KBM-7 (cell line): ENCODE measurements at places on chromosomes 2 and 18.

- DNase-seq, result no peak
Measured at GRCh38 chr2:3102922-3103569, 274.6 kb downstream of the EIPR1 start.

DNA sequence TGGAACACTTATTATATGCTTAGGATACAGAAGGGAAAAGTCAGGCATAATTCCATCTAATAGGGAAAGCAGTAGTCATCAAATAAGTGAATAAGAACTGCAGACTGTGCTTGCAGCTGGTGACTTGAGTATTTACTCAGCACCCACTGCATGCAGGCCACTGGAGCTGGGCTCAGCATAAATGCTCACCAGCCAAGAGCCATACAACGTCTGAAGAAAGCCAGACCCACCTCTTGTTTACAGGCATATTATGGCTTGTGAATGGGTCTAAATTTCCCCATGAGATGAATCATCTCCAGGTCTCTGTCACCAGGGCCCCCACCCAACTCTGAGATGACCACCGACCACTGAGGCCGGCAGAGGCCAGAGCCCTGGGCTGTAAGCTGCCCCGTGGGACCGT lies 123.8 kb upstream of the PKDCC start:
- DNase-seq, result no peak

DNA sequence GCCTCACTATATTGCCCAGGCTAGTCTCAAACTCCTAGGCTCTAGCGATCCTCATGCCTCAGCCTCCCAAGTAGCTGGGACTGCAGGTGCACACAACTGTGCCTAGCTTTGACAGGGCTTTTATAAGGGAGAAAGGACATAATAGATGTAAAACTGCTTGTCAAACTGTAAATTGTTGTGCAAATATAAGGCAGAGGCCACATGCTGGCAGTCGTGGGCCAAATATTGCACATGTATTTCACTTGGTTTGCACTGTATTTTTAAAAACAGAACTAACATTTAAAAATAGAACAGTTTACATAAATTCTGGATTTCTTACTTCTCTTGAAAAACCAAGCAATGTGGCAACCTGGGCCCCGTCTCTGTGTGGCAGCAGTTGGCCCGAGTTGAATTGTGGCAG lies 31.2 kb upstream of the MYO3B start:
- no peak for DNase-seq

- DNase-seq, result no peak
Measured at GRCh38 chr18:13730481-13730880, 4.0 kb downstream of the RNMT start.

GRCh38 chr2:95760806-95761525 lies 169.2 kb downstream of the TRIM43 start:
- no peak for DNase-seq

DNA sequence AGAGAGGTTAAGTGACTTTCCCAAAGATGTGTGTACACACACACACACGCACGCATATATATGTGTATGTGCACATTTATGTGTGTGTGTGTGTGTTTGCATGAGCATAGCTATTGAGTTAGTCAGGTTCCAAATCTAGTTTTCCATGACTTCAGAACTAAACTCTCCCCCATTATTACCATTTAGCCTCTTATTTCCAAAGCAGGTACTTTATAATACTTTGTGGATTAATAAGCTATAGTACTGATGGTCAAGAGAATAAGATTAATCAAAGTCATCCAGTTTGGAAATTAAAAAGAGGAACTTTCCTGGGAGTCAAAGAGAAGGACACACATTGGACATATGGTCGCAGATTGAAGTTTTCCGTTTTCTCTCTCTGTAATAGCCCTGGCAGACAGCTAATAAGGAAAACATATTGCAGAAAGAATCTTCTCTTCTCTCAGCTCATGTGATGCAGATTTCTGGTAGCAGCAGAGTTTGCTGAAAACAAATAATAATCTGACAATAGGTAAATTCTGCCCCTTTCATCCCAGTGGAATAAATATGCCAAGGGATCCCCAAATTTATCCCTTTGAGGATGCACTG lies 410.9 kb upstream of the TCF4 start:
- DNase-seq, result no peak

- DNase-seq, result no peak
Measured at GRCh38 chr2:86414996-86415395, 26.2 kb upstream of the KDM3A start.

DNA sequence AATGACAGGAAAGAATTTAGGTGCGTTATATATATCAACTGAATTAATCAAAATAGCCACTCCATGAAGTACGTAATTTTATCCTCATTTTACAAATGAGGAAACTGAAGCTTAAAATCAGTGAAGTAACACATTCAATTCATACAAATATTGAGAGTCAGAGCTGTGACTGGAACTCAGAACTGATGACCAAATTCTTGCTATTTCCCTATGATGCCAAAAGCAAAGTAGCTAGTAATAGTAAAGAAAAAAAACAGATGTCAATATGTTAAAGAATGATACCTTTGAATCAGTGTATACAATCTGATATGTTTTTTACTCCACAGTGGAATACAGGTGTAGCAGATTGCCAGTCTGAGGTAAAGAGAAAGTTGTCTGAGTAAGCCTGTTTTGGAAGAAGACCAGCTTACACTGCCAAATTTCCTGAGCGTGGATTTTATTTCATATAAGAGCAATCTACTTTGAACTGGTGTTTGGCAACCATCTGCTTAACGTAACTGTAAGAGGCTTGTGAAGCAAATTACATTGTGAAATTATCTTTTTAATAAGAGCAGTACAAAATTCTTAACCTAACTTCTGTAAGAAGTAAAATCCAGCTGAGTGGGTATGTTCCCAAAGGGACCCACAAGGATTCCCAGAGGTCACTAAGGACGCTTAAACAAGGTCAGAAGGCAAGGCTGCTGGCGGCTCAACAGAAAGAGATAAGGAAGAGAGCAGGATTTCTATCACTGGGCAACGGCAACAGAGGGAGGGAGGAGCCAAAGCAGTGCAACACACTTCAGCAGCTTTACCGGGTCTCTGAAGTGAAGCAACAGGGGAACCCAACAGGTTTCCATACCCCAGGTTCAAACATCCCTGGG lies 85.6 kb downstream of the IKZF2 start:
- peak; percentile 25 for DNase-seq

DNA sequence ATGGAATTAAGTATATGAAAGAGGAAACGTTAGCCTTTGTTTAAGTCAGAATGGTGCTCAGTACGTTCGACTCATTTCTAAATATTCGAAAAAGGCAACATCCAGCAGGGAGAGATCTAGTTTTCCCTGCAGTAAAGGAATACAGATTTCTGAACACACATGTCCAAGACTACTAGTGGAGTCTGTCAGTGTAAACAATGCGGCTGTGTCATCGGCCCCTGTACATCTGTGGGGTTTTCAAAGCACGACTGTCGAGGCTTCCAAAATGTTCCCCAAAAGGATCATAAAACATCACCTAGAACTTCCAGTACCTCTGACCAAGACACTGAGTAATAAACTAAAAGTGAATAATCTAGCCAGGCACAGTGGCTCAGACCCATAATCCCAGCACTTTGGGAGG lies 112.8 kb downstream of the ZNF516 start:
- no peak for DNase-seq

GRCh38 chr2:128286905-128287779 lies 31.5 kb downstream of the HS6ST1 start:
- DNase-seq, result no peak

GRCh38 chr18:68699043-68699442 lies 15.9 kb downstream of the TMX3 start:
- DNase-seq, result no peak

GRCh38 chr2:119480718-119481142 lies 43.6 kb downstream of the SCTR start:
- no peak for DNase-seq

DNA sequence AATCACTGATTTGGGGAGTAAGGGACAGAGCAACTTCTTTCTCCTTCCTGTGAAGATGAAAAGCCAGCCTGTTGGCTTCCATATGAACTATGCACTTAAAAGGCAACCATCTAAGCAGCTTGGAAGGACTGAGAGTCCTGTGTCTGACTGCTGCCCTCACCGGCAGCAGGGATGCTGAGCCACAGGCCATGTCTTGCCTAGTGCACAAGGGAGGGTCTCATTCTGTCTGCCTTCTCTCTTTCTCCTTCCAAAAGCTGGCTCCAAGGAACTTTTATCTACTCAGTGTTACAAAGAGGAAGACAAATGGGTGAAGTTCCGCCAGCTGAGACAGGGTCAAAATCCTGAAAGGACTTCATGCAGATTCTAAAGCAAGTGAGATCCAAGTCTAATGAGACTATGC lies 146.3 kb downstream of the MTCL1 start:
- DNase-seq, result no peak

DNA sequence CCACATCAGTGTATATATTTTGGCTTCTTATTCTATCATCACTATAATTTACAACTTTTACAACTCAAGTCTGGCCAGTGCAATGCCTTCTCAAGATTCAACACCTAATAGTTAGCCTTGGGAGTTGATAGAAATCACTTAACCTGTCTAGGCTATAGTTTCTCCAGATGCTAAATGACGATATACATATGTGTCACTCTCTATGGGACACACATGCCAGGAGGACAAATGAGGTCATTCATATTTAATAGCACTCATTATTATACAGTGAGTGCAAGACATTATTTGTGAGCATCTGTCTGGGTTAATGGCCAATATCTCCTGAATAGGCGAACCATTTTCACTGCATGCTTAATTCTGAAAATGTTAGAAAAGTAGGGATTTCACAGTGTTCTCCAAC lies 89.8 kb downstream of the ALK start:
- no peak for DNase-seq

GRCh38 chr2:29317801-29318485 lies 202.7 kb downstream of the CLIP4 start:
- DNase-seq, result no peak

DNA sequence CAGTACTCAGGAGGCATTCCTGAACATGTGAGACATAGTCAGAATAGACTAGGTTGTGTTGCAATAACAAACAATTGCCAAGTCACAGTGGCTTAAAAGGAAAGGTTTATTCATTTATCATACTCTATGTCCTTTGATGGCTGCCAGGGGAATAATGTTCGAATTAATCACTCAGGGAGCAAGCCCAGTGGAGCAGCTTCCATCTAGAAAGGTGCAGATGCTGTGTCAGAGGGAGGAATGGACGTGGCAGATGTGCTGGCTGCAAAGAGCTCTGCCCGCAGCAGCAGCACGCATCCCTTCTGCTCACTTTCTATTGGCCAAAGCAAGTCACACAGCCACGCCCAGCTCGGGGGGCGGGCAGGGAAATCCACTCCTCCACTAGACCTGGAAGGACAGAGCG lies 105.9 kb upstream of the AQP4 start:
- no peak for DNase-seq

- no peak for DNase-seq
Measured at GRCh38 chr2:217714287-217714751, 288.5 kb downstream of the TNS1 start.

DNA sequence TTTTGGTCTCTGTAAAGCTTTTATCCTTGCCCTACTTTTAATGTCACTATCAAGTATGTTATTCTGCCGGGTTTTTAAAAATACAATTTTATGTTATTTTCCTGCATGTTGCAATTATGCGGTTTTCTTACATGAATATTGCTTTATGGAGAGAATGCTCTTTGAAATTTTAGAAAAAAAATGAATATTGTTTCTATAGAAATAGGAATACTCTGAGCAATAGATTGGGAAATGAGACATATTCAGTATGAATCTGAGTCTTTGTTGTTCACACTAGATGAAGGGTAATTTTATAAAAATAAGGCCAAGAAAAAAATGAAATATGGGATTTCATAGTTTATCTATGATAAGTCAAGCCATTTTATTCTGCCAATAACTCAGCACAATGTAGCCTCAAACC lies 142.2 kb upstream of the DTNA start:
- no peak for DNase-seq

GRCh38 chr2:224335991-224336390 lies 65.9 kb downstream of the FAM124B start:
- no peak for DNase-seq

- DNase-seq, result no peak
Measured at GRCh38 chr2:208274748-208275147, 8.7 kb downstream of the PIKFYVE start.

DNA sequence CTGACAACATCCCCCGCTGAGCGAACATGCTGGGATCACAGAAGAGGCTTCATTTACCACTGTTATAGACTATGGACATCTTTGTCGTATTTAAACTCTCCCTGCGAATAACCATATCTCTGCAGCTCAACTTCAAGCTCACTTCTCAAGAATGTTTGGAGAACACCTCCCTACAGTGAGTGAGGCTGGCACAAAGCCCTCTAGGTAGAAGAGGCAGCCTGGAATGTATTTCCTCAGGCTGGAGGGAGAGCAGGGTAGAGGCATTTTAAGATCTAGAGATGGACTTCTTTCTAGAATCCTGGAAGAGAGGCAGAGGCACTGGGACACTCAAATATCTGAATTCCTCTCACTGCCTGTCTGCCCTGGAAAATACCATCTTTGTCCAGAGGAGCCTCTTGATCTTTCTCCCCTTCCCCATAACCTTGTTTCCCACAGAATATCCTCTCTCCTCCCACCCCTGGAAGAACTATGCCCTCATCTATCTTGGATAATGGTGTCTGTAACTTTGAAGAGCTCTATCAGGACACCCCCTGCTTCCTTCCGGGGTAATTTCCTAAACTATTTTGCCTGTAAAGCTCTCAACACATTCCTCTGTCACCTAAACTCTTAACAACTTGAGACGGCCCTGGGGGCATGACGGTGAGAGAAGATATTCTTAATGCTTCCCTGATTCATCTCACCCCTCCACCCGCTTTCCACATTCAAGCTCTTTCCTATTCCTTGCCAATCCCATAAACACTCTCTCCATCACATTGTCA lies 2.4 kb upstream of the ANTXR1 start:
- DNase-seq, result no peak

GRCh38 chr2:102895376-102895775 lies 133.5 kb downstream of the TMEM182 start:
- DNase-seq, result peak; percentile 94

DNA sequence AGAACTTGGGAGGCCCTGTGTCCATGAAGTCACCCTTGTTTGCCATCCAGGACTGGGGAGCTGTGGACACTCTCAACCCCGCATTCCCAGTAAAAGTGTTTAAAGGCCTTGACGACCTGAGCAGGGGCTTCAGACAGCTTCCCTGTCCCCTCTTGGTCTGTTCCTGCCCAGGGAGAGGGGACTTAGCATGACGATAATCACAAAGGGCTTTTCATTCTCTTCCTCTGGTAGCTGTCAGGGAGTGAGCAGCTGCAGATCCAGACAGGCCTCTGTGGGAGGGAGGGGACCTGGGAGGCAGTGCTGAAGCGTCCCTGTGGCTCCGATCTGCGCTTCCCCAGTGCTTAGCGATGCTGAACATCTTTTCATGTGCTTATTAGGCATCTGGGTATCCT lies 77.8 kb upstream of the HS6ST1 start:
- no peak for DNase-seq

GRCh38 chr2:130864830-130865800 lies 28.4 kb downstream of the ARHGEF4 start:
- peak; percentile 13 for DNase-seq

- DNase-seq, result no peak
Measured at GRCh38 chr2:239499726-239500573, 99.1 kb upstream of the HDAC4 start.

DNA sequence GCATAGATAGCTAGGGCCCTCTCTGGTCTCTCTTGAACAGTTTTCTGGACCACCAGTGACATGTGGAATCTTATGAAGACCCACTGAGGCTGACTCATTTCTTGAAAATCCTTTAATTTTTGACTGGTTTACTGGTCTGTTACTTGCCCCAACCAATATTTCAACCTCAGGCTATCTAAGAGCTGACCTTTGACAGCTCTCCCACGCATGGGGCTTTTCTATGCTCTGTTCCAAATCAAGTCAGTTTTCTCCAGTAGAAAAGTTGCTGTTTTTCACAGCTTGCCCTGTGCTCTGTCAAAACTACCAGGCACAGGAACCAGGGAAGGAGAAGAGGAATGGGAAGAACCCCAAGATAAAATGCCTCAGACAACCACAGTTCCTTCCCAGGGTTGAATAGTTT lies 46.0 kb upstream of the MTIF2 start:
- no peak for DNase-seq
